ENCODE measurements at places on chromosomes 12 and 14.

DNA sequence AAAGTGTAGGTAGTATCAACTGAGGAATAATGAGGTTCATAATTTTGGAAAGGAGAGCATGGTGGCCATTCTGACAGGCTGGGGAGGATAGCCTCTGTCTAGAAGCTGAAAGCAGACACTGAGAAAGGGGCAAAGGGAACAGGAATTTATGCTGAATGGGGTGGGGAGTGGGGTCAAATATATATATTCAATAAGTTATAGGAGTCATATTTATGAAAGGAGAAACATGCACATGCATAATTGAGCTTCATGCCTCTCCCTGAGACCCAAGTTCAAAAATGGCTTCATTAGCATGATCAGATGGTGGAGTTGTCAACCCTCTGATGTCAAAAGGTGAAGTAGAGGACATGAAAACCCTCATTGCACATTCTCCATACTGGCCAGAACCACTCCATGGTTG is 33.9 kb upstream of the ARID2 start:
- DNase-seq: no peak

DNA sequence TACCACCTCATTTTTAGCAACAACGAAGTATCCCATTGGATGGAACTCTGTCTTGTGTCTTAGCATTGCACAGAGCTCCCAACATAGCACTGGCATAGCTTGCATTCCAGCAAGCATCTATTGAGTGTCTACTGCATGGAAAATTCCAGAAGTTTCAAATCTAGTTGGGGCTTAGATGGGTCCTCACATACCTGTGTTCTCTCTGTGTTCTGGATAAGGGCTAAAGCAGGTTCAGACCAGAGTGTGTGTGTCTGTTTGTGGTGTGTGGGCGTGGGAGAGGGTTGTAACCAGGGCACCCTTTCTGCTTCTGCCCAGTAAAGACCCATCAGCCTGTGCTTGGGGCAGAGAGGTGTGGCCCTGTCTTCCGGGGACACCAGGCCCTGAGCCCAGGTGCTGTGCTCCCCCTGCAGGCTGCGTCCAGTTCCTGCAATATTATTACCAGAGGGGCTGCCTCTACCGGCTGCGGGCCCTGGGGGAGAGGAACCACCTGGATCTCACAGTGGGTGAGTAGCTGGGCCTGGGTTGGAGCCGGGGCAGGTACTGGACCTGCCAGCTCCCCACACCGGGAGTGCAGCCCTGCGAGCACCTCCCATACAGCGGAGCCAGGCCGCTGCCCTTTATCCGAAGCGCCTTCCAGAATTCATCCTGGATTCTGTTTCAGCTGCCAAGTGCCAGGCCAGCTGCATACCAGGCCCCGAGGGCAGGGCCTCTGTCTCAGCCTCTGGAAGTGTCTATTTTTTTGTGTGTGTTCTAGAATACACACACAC is 20.3 kb downstream of the RHOF start:
- peak; percentile 76 for DNase-seq

- no peak for DNase-seq
These were observed 7.3 kb downstream of the GAPDH start for GRCh38 chr12:6541371-6542165.

DNA sequence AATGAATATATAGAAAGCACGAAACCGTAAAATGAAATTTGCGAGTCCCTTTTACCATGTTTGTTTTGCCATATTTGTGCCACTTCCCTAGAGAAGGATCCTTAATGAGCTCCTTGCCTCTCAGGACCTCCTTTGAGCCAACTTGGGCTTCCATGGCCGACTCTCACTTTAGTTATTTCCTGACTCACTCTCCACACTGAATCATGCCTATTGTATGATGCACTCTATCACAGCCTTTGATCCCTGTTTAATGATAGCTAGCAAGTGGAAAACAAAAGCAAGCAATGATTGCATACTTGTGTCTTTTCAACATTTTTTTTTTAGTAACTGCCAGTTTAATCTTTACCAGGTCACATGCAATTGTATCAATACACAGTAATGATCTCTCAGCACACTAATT is 153.2 kb downstream of the CCER1 start:
- DNase-seq: peak; percentile 9

GRCh38 chr14:86462193-86462753 is 932.3 kb downstream of the FLRT2 start:
- DNase-seq: peak; percentile 40

DNA sequence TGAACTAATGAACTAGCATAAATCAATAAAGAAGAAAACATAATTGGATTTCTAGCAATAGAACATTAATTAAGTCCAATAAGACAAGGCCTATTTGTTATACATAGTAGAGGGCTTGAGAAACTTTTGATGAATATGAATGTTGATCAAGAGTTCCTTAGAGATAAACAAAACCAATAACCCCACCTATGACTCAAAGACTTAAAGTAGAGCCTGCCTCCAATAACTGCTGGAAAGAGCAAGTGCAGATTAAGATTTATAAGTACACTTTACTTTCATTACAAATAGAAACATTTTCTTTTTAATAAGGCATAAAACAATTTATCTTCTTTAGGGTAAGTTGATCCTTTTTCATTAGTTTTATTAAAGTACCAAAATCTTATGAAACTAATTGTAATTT is 185.7 kb downstream of the SRGAP1 start:
- DNase-seq: peak; percentile 22

- DNase-seq: no peak
These were observed 53.1 kb downstream of the PARP11 start for GRCh38 chr12:3820122-3820521.

All from adipocyte (in vitro differentiated cells).